Stimulated activated CD4-positive, alpha-beta T cell treated with anti-CD3 and anti-CD28 coated beads, Interleukin-1b, Interleukin-23, amount 100 ng/mL, for 1 hour (primary cell): ENCODE measurements at places on chromosomes 12 and 14.

DNA sequence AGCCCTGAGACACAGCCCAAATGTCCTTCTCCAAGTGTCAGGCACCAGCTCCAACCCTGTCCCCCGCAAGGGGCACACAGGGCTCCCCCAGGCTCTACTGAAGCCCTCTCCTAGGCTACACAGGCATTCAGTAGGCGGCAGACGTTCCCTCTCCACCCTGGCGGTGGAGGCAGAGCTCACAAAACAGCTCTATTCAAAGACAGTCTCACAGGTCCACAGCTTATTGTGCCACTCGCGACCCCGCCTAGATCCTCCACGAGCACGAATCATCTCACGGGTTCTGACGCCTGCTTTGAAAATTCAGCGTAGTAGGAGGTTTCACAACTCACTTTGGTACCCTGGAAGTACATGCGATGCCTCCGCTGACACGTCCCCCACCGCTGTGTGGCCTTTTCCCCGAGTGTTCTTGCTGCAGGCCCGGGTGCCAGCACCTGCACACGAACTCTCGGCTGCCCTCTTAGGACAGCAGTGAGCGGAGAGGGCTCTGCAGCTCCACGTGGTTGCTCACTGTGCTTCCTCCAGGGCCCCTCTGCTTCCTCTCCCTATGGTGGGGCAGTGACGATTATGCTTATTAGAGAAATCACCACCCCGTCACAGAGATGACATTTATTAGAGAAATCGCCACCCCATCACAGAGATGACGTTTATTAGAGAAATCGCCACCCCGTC is 78.5 kb downstream of the ADGRD1 start:
- no peak for DNase-seq

GRCh38 chr12:11031307-11031706 is at the start of gene TAS2R31:
TSS of gene TAS2R31 (minus strand) at chr12:11031407. CDS start at chr12:11031335, 72 bp downstream.
- no peak for DNase-seq

GRCh38 chr12:55830601-55831446 is 1.4 kb upstream of the DNAJC14 start:
- DNase-seq = peak; percentile 19

GRCh38 chr14:76846331-76847047 is 20.3 kb downstream of the LRRC74A start:
- DNase-seq = no peak

- DNase-seq = no peak
Measured at GRCh38 chr14:69207435-69208041, 16.2 kb downstream of the EXD2 start.

DNA sequence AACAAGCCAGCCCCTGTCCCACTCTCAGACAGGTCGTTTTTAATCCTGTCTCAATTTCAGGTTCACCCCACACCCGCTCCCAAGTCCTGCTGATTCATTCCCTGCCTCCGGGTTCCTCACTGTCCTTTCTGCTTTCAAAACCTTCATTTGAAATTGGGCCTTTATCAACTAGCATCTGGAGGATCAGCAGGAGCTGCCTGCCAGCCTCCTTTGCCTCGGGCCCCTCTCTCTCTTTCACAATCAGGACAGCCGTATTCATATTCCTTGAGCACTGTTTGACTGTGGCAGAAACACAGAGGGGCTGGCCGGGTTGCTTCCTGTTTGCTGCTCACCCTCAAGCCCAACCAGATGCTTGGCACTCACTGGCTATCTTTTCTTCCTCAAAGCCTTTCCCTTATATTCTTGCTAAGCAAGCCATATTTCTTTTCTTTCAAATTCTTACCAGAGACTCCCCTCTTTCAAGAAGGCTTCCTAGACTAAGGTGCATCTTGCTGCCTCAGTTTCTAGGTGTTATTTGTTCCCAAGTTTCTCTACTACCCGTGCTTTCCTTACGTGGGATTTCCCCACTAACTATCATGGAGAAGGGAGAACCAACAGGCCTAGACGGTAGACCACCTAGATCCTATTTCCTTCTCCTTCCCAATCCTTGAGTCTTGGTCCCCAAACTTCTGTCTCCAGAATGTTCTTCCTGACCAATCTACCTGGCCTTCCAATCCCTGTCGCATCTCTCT is 3.0 kb downstream of the GALNT6 start:
- no peak for DNase-seq
